NCI-H1105 (cell line): ENCODE measurements at places on chromosomes 7 and 10.

DNA sequence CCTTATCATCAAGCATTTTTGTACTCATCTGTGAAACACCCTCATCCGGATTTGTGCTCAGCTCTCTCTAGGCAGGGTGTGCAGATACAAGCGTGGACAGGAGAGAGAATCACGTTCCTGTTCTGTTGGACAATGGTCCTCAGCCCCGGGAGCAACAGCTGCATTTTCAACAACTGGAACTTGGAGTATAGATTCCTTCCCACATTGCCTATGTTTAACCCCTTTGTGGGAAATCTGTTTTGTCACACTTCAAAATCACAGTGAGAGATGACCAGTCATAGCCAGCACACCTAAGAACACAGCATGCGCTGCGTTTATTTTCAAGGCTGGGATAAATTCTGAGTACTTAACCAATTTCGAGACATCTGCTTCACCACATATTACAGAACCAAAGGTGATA, 32.5 kb downstream of the MAP3K8 start:
- DNase-seq = no peak

- DNase-seq = no peak
Observed at GRCh38 chr10:335151-335800, 200.0 kb downstream of the ZMYND11 start.

DNA sequence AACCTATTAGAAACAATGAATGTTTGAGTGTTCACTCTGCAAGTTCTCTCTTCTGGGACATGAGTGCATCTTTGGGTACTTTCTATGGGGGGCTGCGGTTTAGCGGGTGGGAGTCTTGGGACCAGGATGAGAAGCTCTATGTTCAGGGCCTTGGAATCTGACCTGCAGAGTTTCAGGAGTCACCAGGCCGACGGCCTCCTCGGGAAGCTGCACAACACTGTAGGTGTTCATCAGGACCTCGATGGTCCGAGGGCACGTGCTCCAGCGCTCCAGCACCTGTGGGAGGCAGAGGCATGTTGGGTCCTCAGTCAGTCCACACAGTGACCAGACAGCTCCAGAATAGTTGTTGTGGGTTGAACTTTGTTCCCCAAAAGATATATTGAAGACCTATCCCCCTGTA, 8.9 kb upstream of the GBX1 start:
- DNase-seq = no peak

DNA sequence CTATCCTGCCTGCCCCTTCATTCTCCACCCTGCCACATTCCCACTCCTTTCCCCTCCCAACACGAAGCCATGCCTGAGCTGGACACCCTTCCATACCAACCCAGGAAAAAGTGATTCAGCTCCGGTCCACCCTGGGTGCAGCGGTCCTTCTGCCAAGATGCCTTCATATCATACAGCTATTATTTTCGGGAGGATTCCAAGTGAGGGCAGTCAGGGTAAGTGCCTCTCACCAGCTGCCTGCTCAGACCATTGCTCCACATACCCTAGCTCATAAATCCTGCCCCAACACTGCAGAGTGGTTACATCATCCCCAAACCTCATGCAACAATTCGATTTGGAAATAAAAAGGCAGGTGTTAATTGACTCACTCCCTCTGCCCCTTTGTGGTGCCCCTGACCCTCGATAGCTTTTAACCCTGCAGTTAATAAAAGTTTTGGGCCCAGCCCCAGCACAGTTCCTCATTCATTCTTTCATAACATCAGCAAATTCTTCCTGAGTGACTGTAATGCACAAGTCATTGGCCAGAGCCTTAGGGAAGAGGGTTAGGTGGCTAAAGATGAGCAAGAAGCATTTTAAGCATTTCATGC, 42.6 kb downstream of the ZNF503 start:
- DNase-seq = no peak

DNA sequence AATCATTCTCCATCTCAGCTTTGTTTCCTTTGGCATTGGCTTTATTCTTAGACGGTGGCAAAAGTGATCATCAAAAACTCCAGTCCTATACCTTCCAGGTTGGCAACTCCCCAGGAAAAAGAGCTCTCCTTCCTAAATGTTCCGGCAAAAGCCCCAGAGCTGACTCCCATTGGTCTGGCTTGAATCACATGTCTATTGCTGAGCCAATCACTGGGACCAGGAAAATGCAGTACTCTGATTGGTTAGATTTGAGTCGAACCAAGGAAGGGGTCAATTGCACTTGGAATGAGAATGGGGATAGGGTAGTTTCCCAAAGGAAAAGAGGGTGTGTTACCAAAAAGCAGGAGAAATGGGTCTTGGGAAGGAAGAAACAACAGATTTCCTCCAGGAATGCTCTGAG, 22.3 kb downstream of the LEP start:
- DNase-seq = no peak

DNA sequence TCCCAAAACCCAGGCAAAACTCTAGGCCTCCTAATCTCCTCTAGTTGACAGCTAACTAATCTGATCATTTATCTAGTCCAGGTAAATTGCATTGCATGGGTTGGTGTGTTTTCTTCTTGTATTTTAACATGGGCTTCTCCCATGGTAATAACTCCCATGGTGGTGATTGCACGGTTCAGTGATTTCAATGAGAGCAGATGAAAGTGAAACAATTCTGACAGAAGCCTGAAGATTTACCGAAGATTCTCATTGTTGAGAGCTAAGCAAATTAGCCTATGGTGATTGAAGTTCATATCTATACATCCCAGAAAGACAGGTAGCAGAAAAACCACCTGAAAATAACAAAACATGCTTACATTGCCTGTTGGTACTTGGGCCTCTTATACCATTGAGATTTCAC, 26.6 kb upstream of the LIPN start:
- DNase-seq = no peak
